A549 treated with Mapracorat at 1 μM for 4 hours (cell line): ENCODE measurements at places on chromosomes 4 and X. TPM values are rescaled to one million over a fixed set of nuclear protein-coding genes. Genes with fewer than 3 reads are reported as not detected.

Gene MID2
- total RNA-seq, result 6.4 to 9.1 TPM (median 7.3 TPM) in 5 replicates

Gene HAUS3
- 6.6 to 8.0 TPM (median 7.4 TPM) in 5 replicates for total RNA-seq

Gene EPHA5
- total RNA-seq, result 0.17 to 0.45 TPM (median 0.36 TPM) in 5 replicates

Gene GABRB1
- total RNA-seq, result not detected in 5 replicates

Gene PCSK1N
- total RNA-seq, result 19.4 to 53.5 TPM (median 48.4 TPM) in 5 replicates

Gene PAK3
- not detected in 5 replicates for total RNA-seq

Gene ITGB1BP2
- total RNA-seq, result 0.79 to 1.2 TPM (median 1.0 TPM) in 5 replicates

Gene MTNR1A
- total RNA-seq, result 0.36 to 1.2 TPM (median 0.58 TPM) in 5 replicates

Gene IL15
- total RNA-seq, result 12.9 to 17.5 TPM (median 14.4 TPM) in 5 replicates

Gene NDUFB11
- 149 to 178 TPM (median 169 TPM) in 5 replicates for total RNA-seq

Gene RNF212
- total RNA-seq, result 1.6 to 2.6 TPM (median 2.2 TPM) in 5 replicates

Gene SHROOM4
- total RNA-seq, result not detected in 5 replicates

Gene TNIP2
- 33.0 to 46.2 TPM (median 41.3 TPM) in 5 replicates for total RNA-seq

Gene ZMAT1
- total RNA-seq, result 0.02 TPM in 1 of 5 replicates, not detected in the others

Gene TMPRSS11A
- total RNA-seq, result not detected in 5 replicates

Gene TKTL2
- not detected in 5 replicates for total RNA-seq

Gene RHOXF1
- total RNA-seq, result not detected in 5 replicates

Gene FHIP1A
- total RNA-seq, result 0.07 to 0.84 TPM (median 0.13 TPM) in 5 replicates

Gene YTHDC1
- 31.4 to 35.1 TPM (median 32.7 TPM) in 5 replicates for total RNA-seq

Gene CT83
- not detected in 5 replicates for total RNA-seq

Gene F8A2
- not detected in 5 replicates for total RNA-seq

Gene ADH7
- not detected in 5 replicates for total RNA-seq
